Stimulated activated CD8-positive, alpha-beta memory T cell treated with anti-CD3 and anti-CD28 coated beads, Interleukin-7, amount 100 ng/mL, for 4 hours (primary cell): ENCODE measurements at places on chromosomes 4 and X.

- DNase-seq, result no peak
Measured at GRCh38 chr4:155974476-155974749, 20.7 kb upstream of the CTSO start.

- no peak for DNase-seq
Measured at GRCh38 chr4:114593526-114593925, 5.1 kb upstream of the UGT8 start.

DNA sequence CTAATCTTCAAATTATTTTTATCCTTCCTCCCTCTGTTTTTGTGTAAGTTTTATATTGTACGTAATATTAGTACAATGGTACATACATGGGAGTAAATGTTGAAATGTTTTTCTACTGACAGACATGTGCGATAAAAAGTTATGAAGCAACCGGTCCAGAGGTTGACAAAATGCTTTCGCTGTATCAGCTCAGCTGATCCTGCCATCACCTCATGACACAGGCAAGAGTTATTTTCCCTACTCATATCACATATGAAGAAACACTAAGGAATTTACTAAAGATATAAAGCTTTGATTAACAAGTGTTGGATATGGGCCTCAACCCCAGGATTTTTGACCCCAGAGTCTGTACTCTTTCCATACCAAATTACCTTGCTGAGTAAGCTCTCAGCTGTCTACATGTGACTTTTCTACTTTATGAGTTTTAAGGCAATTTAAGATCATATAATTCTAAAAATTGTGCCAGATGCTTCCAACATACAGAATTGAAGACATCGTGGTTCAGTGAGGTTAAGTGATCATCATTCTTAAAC is 50.0 kb downstream of the CLCN5 start:
- no peak for DNase-seq

DNA sequence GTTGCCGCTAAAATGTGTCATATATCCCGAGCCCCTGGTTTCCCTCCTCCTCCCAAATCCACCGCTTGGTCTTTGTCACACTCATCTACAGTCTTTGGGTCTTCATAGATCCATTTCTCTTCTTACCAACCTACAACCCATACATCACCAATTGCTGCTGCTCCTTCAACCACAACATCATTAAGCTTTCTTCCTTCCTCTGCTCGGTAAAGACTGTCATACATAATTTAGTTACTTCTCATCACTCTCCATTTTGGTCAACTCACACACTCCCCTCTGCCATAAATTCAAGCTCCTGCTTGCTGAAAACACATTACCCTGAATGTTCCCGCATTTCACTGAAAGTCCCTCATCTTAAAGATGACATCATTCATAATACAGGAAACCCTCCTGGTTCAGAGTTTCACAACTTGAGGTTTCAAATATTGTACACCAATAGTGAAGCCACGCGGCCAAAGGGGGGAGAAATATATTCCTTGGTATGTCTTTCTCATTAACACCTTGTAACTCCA is 1.7 kb upstream of the DCTD start:
- no peak for DNase-seq

DNA sequence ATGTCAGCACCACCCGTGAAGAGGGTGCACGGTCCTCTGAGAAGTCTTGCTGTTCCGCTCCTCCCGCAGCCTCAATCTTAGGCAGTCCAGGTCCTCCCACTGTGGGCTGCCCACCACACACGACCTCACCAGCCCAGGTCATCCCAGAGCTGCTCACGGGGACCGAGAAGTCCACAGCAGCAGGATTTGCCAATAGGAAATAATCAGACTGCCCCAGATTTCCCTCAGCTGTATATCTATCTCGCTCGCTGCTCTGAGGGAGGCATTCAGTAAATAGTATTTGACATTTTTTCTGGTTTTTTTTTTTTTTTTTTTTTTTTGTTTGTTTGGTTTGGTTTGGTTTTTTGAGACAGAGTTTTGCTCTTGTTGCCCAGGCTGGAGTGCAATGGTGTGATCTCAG is 83.8 kb downstream of the STOX2 start:
- no peak for DNase-seq

DNA sequence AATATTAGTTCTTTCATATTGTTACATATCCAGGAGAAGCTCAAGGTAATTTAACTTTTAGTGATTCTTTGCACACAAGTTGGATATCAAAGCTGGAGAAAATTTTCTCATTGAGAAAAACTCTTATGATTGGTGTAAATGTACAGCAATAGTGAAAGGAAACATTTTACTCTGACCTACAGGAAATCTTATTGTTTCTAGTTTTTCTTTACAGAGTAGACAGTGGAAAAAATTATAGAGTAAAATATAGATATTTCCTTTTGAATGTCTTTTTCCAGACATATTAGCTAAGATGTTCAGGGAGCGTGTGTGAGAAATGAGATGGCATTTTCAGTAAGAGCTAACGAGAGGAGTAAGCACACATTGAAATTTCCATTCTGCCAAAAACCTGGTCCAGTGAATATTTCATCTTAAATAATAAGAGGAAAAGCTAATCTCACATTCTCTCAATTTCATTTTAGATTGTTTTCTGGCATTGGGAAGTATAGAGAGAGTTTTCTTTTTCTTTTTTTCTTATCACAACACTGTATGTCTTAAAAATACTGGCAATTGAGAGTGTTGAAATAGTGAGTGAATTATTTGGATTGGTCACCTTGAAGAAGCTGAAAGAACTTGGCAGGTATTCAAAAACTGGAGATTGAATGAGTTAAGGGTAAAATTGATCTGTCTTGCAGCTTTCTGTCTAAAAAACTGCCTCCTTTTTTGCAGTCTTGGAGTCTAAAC is 15.6 kb upstream of the ATP8A1 start:
- no peak for DNase-seq

DNA sequence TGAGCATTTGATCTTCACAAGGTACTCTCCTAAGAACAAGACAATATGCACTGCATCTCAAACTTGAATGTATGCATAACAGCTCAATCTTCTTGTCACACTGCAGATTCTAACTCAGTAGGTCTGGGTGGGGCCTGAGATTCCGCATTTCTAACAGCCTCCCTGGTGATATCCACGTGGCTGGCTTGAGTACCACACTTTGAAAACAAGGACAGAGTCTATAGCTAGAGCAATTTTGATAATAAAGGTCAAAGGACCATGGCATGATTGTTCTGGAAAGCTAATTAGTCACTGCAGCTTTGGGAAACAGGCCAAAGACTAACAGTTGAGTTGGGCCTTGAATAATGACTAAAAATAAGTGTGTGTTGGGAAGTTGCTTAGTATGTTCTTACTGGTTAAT is 213.3 kb downstream of the GBA3 start:
- DNase-seq, result no peak

- DNase-seq, result no peak
Measured at GRCh38 chrX:69107747-69108401, 57.4 kb downstream of the PJA1 start.

DNA sequence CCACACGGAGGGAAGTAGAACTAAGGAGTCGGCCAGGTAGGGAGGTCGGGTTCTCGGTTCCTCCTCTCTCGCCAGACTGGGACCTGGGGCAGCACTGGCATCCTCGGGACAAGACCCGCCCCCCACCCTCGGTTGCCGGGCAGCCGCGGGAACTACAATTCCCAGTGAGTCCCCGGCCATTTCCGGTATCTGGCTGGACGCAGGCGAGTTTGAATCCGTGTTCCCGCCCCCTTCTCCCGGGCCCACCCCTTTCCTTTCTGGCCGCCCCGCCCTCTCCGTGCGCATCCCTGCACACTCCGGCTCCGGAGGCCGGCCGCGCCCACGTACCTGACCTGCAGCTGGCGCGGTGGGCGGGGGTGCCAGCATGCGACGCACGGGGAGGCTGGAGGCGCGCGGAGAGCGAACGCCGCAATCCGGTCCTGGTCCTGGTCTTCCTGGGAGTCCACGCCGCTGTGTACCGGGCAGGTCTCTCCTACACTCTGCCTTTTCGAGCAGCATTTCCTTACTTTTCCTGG is 10.2 kb upstream of the DLG3 start:
- DNase-seq, result peak; percentile 55

- DNase-seq, result no peak
Measured at GRCh38 chrX:70253377-70254062, 6.5 kb downstream of the P2RY4 start.

GRCh38 chrX:153338836-153339235 is 4.9 kb downstream of the ZNF275 start:
- no peak for DNase-seq

DNA sequence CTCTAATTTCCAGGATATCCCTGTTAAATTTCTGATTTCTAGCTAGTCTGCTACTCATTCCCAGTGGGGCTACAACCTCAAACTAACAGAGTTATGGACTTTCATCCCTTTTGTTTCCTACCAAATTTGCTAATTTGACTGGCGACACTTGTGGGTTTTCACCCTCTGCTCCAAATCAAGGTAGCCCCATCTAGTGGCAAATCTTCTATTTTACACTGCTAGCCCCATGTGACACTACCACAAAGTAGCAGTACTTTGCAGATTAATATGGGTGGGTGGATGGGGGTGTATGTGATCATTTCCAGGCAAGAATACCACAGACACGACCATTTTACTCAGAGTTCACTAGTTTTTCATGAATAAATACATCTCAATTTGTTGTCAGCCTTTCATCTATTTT is 150.3 kb downstream of the MSL3 start:
- peak; percentile 3 for DNase-seq

DNA sequence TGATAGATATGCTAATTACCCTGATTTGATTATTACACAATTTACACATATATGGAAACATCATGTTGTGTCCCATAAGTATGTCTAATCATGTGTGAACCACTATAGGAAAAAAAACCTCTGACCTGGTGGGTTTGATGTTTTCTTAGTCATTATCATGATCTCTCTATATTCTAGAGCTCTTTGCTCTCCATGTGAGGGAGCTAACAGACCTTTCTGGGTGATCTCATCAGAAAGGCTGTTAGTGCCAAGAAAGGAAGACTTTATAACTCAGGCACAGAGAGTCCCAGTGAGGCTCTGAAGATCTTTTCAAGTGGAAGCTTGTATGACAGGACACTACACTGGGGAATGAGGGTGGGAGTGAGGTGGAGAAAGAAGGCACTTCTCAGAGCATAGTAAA is 527.7 kb upstream of the MAGEB2 start:
- DNase-seq, result no peak

- DNase-seq, result no peak
Measured at GRCh38 chr4:6905516-6906445, 3.8 kb upstream of the TBC1D14 start.

GRCh38 chr4:133275246-133275645 is 126.2 kb downstream of the PCDH10 start:
- no peak for DNase-seq

DNA sequence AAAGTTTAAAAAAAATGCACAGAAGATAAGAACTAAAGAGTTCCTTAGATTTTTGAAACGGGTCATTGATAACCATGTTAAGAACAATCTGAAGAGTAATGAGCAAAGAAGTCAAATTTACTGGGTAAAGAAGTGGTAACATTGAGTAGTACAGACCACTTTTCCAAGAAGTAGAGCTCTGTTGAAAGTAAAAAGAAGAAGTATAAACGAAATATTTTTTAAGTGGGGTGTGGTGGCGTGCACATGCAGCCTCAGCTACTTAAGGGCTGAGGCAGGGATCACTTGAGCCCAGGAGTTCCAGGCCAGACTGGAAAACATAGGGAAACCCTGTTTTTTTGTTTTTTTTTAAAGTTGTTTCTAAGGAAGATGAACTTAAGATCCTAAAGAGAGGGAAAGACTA is 68.5 kb downstream of the UBA6 start:
- no peak for DNase-seq

DNA sequence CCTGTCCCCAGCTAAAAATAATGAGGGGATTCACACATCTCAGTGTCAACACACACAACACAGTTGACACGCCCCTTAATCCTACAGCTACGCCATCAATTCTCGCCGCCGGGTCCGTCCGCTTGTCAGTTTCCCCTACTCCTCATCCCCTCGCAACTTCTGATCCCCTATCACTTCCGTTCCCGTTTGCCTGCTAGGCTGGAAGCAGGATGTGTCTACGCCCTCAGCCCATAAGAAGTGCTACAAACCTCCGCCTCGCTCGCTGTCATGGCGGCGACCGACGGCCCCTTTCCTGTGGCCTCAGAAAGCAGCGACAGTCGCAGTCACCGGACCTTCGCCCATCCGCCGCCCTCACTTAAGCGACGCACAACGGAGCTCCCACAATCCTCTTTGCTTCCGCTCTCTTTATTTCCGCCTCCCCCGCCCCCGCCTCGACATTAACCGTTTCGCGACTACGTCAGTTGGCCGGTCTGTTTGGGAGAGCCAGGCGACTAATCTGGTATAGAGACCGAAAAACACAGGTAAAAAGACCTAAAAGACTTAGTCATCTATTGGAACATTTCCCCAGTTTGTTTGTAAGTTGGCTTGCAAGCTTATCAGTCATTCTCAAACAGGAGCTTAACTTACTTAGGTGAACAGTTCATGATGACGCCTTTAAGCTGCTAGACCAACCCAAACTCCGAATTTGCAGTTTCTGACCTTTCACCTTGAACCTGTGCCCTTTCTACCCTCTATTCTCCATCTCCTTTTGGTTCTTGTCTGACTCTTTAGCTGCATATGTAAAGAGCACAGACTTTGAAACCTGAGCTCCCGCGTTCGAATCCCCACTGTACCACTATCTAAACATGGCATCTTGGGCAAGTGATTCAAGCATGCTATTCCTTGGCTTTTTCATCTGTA is at the start of gene SLC25A53:
Gene SLC25A53 (minus strand): TSS at position 380 of the 900 bp plus-strand sequence. CDS start 51,752 bp downstream, outside the sequence.
- peak; percentile 61 for DNase-seq

DNA sequence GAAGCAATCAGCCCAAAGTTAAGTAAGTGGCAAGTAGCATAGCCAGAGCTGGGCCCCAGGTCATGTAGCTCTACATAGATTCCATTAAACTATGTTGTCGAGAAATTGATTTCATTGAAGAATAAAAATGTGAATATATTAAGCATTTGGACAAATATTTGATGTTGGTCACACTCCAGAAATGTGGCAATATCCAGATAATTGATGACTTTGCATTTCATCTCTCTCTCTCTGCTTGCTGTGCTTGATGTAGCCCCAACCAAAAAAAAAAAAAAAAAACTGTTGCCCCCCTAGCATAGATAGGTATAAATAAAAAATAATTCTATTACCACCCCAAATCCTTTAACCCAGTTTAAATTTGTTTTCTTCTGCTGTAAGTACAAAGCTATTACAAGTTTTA is 7.5 kb upstream of the NDST3 start:
- DNase-seq, result no peak
